CD4-positive, CD25-positive, alpha-beta regulatory T cell (primary cell): ENCODE measurements at places on chromosomes 7 and 10. TPM values are rescaled to one million over a fixed set of nuclear protein-coding genes. Genes with fewer than 3 reads are reported as not detected.

Gene SPDYE6
- not detected for total RNA-seq

- H3K27ac ChIP-seq = no peak overlapping the region
- H3K27me3 ChIP-seq = peaks cover 3% of the 10 kb centered on the region
- no peak overlapping the region for H3K4me3 ChIP-seq
These were observed 1288.5 kb downstream of the GATA3 start for GRCh38 chr10:9342885-9343570.

Gene RADIL
- not detected for total RNA-seq

Gene C10orf90
- not detected for total RNA-seq

DNA sequence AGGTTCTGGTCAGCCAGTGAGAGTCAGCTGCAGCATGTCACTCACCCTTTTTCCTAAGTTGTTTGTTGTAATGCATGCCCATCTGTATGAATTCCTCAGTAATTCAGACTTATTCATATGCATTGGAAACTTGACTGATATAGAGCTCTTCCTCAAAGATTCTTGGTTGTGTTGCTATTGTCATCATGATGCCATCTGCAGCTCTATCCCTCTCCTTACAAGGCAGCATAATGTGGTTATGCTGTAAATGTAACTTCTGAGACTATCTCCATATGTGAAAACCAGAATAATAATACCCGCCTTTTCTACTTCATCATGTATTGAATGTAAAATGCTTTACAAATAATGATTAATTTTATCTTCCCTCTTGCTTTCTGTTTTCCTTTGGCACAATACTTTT lies 252.6 kb upstream of the MTPN start:
- H3K36me3 ChIP-seq = no peaks in the 10 kb centered on the region
- H3K4me3 ChIP-seq = no peak overlapping the region
- no peaks in the 10 kb centered on the region for H3K27me3 ChIP-seq
- H3K27ac ChIP-seq = no peak overlapping the region
- no peak for DNase-seq
- no peaks in the 10 kb centered on the region for H3K4me1 ChIP-seq

DNA sequence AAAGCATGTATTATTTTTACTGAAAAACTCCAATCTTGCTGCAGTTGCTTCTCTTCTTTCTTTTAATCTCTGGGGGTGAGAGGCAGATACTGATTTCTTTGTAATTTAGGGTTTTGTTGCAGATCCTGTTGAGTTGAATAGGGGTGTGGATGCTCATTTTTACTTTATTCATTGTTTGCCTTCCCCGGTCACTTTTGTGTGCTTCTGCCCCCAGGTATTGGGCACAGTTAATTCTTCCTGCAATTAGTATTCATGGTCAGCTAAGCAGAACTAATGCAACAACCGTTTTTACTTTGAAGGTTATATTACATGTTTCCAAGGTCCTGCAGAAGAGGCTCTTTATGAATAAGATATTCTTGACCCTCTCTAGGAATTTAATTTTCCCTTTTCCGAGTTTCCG lies 96.4 kb downstream of the BUB3 start:
- no peak for DNase-seq
- no peaks in the 10 kb centered on the region for H3K4me1 ChIP-seq
- H3K4me3 ChIP-seq = no peak overlapping the region
- no peak overlapping the region for H3K27ac ChIP-seq
- H3K36me3 ChIP-seq = no peaks in the 10 kb centered on the region

Gene KLLN
- total RNA-seq = 0.54 TPM

GRCh38 chr7:37541810-37542443 lies 93.3 kb upstream of the ELMO1 start:
- no peaks in the 10 kb centered on the region for H3K4me1 ChIP-seq
- no peak overlapping the region for H3K27ac ChIP-seq
- no peaks in the 10 kb centered on the region for H3K27me3 ChIP-seq
- H3K36me3 ChIP-seq = no peaks in the 10 kb centered on the region

Gene GBX1
- not detected for total RNA-seq

Gene NEUROD6
- total RNA-seq = not detected

DNA sequence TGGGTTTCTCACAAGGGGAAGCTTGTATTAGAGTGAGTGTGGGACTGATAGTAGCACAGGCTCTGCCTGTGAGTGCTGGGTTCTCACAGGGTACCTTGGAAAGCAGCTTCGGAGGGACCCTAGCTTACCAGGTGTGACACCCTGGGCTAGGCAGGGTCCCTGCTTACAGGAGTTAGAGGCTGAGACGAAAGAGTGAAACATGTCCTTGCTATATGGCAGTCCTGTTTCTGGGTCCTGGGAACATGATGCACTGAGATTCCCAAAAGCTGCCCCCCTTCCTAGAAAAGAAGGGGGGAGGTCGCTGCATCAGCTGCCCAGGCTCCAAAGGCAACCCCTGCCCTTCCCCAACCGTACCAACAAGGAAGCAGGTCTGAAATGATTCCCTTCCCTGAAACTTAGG lies 6.3 kb upstream of the ARHGAP22 start:
- H3K27me3 ChIP-seq = peaks cover 19% of the 10 kb centered on the region
- H3K27ac ChIP-seq = no peak overlapping the region
- H3K4me1 ChIP-seq = no peaks in the 10 kb centered on the region
- no peak for DNase-seq
- H3K36me3 ChIP-seq = no peaks in the 10 kb centered on the region

- no peak for DNase-seq
- H3K4me3 ChIP-seq = no peak overlapping the region
- no peaks in the 10 kb centered on the region for H3K27me3 ChIP-seq
- no peak overlapping the region for H3K27ac ChIP-seq
These were observed 58.1 kb downstream of the CSGALNACT2 start for GRCh38 chr10:43196131-43196980.

- H3K4me1 ChIP-seq = peaks cover 2% of the 10 kb centered on the region
- H3K27me3 ChIP-seq = peaks cover 35% of the 10 kb centered on the region
- no peaks in the 10 kb centered on the region for H3K36me3 ChIP-seq
- no peak overlapping the region for H3K27ac ChIP-seq
- no peak overlapping the region for H3K4me3 ChIP-seq
- DNase-seq = no peak
These were observed 22.3 kb upstream of the RNF32 start for GRCh38 chr7:156618078-156618779.

DNA sequence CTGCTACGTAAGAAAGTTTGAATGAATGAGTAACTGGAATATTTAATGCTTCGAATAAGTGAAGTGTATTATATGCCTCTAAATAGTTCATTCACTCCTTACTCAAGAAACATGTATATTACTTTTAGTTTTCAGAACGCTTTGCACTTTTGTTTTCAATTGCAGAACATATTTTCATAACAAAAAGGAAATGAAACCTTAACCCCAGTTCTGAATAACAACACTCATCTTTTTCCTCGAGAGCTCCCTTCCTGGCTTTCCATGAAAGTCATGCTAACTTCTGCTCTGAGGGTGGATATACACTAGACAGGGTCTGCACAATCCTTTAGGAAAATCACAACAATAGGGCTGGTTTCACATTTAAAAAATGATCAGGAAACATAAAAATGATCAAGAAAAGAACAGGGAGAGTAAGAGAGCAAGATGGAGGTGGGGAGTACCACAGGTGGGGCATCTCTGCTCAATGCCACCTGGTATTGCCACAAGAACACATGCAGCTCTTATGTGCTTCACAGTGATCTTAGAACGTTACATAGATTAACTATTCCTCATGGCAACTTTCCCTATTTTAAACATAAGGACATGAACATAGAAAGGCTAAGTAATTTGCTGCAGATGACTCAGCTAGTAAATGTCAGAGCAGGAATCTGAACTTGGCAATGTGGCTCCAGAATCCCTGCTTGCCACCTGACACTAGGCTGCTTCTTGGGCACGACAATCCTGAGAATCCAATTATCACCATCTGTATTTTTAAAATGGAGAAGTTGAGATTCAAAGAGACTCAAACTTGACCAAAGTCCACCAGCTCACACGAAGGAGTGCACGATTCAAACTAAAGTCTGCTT lies 219.5 kb upstream of the AOAH start:
- no peak for DNase-seq
- H3K36me3 ChIP-seq = peaks cover 42% of the 10 kb centered on the region
- H3K4me1 ChIP-seq = no peaks in the 10 kb centered on the region

DNA sequence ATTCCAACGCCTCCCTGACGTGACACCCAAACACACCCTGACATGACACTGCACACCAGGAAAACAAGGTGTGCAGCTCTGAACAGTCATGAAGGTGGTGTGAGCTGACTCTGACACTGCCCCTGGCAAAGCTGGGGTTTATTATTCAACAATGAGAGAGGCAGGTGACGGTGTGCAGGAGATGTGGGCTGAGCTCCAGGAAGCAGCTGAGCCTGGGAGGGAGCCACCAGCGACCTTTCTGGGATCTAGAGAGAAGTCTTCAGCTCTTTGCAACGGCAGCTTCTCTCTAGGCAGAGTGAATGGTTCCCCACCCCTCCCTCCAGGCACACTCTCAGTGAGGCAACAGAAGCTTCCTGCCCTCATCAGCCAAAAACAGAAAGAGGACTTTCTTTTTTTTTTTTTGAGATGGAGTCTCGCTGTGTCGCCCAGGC lies 65.6 kb downstream of the SH3PXD2A start:
- H3K36me3 ChIP-seq = no peaks in the 10 kb centered on the region
- peaks cover 8% of the 10 kb centered on the region for H3K4me1 ChIP-seq
- no peak for DNase-seq
- H3K4me3 ChIP-seq = no peak overlapping the region
- no peaks in the 10 kb centered on the region for H3K27me3 ChIP-seq

DNA sequence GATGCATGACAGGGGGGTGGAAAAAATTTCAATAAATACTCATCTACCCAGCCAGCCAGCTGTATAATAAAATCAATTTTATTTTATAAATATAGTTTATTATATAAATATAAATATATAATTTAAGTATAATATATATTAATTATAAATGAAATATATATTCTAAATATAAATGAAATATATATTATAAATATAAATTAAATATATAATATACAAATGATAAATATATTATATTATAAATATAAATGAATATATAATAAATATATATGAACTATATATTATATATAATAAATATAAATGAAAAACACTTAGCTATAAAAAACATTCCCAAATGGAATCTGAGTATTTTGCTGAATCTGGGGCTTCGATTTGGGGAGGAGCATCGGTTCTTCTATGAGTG lies 79.4 kb upstream of the CDCA7L start:
- H3K4me3 ChIP-seq = no peak overlapping the region
- H3K36me3 ChIP-seq = no peaks in the 10 kb centered on the region
- H3K4me1 ChIP-seq = no peaks in the 10 kb centered on the region
- H3K27me3 ChIP-seq = no peaks in the 10 kb centered on the region
- no peak for DNase-seq

DNA sequence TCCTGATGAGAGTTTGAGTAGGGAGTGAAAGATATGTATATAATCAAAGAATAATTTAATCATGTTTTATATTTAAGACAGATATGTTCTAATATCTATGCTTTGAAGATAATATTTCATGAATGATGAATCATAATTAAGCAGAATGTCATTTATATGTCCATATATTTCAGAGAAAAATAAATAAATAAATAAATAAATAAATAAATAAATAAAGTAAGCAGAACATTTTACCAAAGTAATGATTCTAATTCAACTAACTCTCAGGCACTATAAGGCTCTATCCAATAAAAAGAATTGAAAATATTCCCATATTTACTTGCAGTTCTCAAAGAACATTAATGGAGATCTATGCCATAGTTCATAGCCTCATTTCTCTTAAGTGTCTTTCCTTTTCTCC lies 36.0 kb downstream of the AGR3 start:
- H3K27ac ChIP-seq = no peak overlapping the region
- no peak for DNase-seq
- peaks cover 2% of the 10 kb centered on the region for H3K27me3 ChIP-seq
- H3K4me3 ChIP-seq = no peak overlapping the region

DNA sequence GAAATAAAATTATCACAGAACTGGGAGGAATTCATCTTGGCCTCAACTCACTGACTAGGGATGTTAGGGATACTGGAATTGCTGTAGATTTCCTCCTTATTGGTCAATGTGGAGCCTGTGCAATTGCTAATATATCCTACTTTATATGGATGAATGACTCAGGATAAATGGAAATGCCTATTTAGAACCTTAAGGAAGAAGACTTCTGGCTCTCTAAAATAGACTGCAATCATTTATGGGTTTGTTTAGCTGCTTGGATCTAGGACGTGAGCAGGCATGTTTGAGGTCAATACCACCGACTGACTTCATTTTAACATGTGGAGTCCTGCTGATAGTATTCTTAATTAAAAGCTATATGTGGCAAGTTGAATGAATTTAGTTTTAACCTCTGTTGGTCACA lies 1040.1 kb upstream of the LRRN3 start:
- no peaks in the 10 kb centered on the region for H3K4me1 ChIP-seq
- H3K27me3 ChIP-seq = no peaks in the 10 kb centered on the region
- DNase-seq = no peak
- H3K27ac ChIP-seq = no peak overlapping the region
- no peaks in the 10 kb centered on the region for H3K36me3 ChIP-seq

- H3K27me3 ChIP-seq = no peaks in the 10 kb centered on the region
- H3K4me3 ChIP-seq = no peak overlapping the region
- no peak overlapping the region for H3K27ac ChIP-seq
- no peaks in the 10 kb centered on the region for H3K36me3 ChIP-seq
- DNase-seq = no peak
These were observed 29.5 kb upstream of the ZNF107 start for GRCh38 chr7:64636386-64636785.

Gene NRCAM
- not detected for total RNA-seq

Gene GPR37
- not detected for total RNA-seq

- no peak for DNase-seq
- peaks cover 12% of the 10 kb centered on the region for H3K27me3 ChIP-seq
- no peaks in the 10 kb centered on the region for H3K36me3 ChIP-seq
- no peak overlapping the region for H3K27ac ChIP-seq
- H3K4me3 ChIP-seq = no peak overlapping the region
These were observed 22.4 kb upstream of the DMTF1 start for GRCh38 chr7:87129848-87130247.

DNA sequence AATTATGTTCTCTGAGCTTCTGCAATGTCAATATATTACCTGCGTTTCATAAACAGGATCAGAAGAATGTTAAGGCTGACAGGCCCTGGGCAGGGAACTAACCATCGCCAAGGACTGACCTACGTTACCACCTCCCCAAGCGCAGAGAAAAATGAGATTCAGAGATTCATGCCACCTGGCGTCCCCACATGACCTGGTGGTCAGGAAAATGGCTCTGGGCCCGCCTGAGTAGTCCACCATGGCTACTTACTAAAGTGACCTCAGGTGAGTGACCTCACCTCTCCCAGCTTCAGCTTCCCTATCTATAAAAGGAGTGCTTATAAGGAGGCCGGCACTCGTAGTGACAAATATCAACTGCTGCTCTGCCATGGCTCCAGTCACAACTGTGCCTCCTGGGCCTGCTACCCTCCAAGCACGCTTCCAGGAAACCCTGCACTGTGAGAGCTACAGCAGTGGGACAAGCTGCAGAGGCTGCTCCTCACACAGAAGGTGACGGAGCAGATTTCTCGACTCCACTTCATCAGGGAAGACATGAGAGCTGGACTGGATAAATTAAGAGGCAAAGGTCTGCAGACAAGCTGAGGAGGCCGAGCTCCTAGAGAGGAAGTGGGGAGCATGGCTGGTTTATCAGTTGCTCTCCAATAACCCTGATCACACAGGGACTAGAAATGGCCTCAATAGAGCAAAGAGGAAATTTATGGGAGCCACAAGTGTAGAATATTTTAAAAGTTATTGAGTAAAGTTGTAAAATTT lies 103.0 kb downstream of the RNF216 start:
- no peak overlapping the region for H3K4me3 ChIP-seq
- no peaks in the 10 kb centered on the region for H3K27me3 ChIP-seq
- H3K27ac ChIP-seq = no peak overlapping the region
- DNase-seq = no peak
- H3K4me1 ChIP-seq = peaks cover 6% of the 10 kb centered on the region

- no peaks in the 10 kb centered on the region for H3K27me3 ChIP-seq
- no peak overlapping the region for H3K27ac ChIP-seq
- no peak for DNase-seq
- H3K4me3 ChIP-seq = no peak overlapping the region
- H3K4me1 ChIP-seq = no peaks in the 10 kb centered on the region
- H3K36me3 ChIP-seq = no peaks in the 10 kb centered on the region
These were observed 672.0 kb upstream of the NRP1 start for GRCh38 chr10:34006471-34006870.
